Mammary epithelial cell (primary cell): ENCODE measurements at places on chromosomes 5 and 9.

- DNase-seq: no peak
Measured at GRCh38 chr9:113160571-113160970, 9.8 kb downstream of the SLC31A2 start.

DNA sequence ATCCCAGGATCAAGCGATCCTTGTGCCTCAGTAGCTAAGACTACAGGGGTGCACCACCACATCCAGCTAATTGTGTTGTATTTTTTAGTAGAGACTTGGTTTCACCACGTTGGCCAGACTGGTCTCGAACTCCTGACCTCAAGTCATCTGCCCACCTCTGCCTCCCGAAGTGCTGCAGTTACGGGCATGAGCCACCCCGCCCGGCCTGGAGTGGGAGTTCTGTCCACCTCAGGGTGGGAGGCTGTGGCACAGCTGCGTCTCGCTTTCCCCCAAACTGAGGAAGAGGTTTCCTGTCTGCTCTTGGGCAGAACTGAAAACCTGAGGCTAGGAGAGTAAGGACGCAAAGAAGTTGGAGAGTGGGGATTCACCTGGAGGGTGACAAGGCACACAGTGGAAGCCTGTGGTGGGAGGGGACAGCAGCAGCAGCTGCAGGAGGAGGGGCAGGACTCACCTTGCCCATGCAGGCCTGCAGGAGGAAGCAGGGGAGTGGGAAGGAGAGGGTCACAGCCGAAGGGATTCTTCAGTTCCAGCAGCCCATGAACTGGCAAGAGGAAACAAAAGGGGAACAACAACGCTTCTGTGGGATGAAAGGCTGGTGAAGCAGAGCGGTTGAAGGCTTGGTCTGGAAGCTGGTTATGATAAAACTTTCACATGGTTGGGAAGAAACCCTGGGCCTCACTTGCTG is 181.4 kb downstream of the GAS1 start:
- DNase-seq: no peak

DNA sequence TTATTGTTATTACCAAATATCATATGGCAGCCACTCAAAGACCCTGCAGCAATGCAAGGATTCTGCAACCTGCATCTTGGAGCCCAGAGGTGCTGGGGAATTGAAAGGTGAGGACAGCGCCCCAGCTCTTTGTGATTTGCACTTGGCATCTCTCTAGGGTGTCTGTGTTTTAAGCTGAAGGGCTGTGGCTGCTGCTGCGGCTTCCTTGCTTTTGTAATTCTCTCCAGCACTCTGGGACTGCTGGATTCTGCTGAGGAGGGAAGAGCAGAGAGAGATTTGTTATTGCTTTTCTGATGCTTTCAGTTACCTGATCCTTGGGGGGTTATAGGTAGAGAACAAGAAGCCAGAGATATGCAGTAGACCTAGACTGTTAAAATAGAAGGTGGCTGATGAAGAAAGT is 562.4 kb downstream of the EBF1 start:
- DNase-seq: no peak

- DNase-seq: no peak
Measured at GRCh38 chr5:154384480-154385235, 61.1 kb upstream of the SAP30L start.

GRCh38 chr9:70534471-70534870 is 120.0 kb upstream of the KLF9 start:
- no peak for DNase-seq

DNA sequence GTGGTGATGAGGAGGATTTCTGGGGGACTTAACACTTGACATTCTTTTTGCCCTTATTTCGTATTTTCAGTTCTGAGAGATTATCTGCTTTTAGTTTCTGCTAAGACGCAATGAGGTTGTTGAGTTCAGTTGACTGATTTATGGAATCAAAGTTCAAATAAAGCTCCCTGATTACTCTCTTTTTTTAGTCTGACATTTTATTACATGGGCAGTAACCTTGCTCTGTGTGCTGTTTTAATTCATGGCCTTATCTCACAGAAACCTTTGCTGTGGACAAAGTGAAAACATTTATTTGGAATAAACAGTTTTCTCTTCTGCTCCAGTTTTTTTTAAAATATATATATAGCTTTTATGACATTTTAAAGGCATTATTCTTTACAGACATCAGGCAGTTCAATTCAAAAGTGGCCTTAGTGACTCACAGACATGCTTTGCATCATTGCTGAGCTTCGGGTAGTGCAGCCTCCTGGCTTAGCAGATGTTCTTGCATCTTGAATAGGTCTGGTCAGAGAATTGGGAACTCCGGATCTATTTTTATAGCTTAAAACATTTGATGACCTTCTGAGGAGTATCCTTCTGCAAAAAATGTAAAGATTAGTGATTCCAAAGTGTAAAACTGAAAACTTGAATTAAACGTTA is 162.9 kb downstream of the FAM170A start:
- peak; percentile 5 for DNase-seq

- DNase-seq: peak; percentile 77
Measured at GRCh38 chr5:57592236-57592635, 109.6 kb upstream of the ACTBL2 start.

GRCh38 chr5:143955141-143955540 is 143.2 kb downstream of the HMHB1 start:
- no peak for DNase-seq
